NCI-H187 (cell line): ENCODE measurements at places on chromosomes 2 and 18.

DNA sequence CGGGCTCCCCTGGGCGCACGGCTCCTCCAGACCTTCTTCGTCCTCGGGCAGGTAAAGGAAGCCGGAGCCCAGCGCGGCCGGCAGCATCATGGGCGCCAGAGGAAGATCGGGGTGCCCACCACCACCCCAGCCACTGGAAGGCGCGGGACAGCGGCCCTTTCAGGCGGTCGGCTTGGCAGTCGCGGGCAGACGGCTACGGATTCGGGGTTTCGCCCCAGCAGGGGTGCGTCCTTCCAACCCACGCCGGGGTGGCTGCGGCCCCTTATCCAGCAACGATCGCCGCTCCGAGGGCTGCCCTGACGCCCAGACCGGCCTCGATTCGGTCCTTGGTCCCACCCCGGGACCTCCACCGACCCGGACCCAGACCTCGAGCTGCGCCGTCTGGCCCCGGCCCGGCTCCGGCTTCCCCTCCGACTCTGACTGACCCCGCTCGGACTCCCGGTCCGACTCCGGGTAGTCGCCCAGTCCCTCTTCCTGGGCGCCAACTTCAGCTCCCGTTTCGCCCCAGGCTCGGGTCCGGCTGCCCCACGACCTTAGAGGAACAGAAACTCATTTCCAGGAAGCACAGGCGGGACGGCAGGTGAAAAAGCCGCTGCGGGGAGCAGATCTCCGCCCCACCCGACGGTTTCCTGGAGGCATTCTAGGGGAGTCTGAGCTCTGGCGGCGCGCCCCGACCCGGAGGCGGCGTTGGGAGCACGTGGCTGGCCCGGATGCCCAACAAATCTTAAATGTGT lies 30.2 kb upstream of the SSB start:
- no peak for DNase-seq

GRCh38 chr2:65661980-65662653 lies 229.7 kb upstream of the SPRED2 start:
- no peak for DNase-seq

GRCh38 chr2:217515615-217516309 lies 487.0 kb downstream of the TNS1 start:
- no peak for DNase-seq

DNA sequence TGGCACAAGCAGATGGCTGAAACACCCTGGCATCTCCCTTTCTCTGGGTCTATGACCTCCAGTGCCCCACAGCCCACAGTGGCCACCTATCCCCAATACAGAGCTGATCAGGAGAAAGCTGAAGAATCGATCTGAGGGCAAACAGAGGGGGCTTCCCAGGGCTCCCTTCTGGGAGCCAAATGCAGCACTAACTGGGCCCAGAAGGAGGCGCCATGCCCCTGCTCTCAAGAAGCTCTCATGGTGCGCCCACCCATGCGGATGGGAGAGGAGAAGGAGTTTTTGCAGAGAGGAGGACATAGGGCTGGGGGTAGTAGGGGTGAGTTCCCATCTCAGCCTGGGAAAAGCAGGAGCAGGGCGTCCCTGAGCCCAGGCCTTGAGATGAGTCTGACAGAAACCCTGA lies 787.3 kb upstream of the RAB6C start:
- DNase-seq: no peak

- DNase-seq: no peak
Observed at GRCh38 chr18:47501946-47502345, 250.5 kb upstream of the SKOR2 start.

- DNase-seq: no peak
Observed at GRCh38 chr2:239912171-239912937, 112.8 kb downstream of the NDUFA10 start.

- DNase-seq: no peak
Observed at GRCh38 chr2:177243476-177243875, 21.1 kb downstream of the NFE2L2 start.

GRCh38 chr2:10454505-10454904 lies 6.4 kb upstream of the ODC1 start:
- no peak for DNase-seq

DNA sequence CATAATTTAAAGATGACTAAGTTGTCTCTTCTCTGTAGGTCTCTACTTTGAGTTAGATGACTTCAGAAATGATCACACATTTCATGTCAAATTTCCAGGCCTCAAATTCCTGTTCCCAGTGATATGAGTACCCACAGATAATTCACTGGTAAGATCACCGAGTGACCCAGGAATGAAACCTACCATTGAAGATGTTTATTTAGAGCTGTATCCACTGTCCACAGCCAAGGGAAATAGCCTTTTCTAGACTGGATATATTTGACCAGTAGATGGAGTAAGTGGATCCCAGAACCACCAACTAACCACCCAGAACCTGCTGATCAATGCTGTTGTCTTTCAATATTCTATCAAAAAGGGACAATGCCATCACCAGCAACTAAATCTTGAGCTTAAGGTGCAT lies 238.8 kb downstream of the SLC8A1 start:
- DNase-seq: no peak

DNA sequence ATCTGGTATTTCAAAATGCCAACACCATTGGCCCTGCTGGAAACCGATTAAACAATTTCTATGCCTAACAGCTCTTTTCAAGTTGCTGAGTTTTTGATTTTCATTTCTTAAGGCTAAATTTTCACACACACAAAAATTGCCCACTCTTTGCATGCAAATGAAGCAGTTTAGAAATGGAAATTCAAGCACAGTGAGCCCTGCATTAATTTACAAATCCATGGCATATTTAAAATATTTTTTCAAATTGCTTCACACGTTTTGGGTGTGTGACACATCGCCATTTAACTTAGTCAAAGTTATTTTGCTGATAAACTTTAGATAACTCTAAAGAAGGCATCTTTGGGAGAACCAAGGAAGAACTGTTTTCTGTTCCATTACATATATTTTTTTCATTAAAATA lies 184.8 kb downstream of the TXNL1 start:
- DNase-seq: no peak

DNA sequence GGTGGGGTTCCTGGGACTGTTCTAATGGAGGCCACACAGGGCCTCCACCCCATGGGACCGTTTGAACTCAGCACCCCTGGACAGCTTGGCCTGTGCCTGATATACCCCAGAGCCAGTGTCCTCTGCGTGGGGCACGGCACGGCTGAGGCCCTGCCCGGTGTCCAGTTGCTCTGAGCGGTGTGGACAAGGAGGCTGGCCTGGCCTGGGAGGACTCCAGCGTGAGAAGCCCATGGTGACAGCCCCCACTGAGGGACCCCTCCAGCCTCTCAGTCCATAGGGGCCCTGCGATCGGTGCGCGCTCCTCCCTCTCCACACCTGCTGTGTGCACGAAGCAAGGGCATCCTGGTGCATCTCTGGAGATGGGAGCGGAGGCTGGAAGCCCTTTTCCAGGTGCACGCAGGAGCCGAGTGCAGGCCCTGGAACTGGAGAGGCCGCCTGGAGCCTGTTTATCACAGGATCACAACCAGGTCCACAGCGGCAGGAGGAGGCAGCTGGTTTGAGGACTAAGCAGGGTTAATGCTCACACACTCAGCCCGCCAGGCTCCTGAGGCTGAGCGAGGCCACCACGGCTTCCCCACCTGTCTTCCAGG lies 120.2 kb downstream of the PTGR3 start:
- no peak for DNase-seq

- DNase-seq: no peak
Observed at GRCh38 chr2:105747991-105748390, 3.3 kb downstream of the NCK2 start.

- no peak for DNase-seq
Observed at GRCh38 chr2:135744760-135745314, 3.2 kb downstream of the UBXN4 start.

GRCh38 chr2:27798486-27798885 lies 27.0 kb downstream of the MRPL33 start:
- DNase-seq: no peak

DNA sequence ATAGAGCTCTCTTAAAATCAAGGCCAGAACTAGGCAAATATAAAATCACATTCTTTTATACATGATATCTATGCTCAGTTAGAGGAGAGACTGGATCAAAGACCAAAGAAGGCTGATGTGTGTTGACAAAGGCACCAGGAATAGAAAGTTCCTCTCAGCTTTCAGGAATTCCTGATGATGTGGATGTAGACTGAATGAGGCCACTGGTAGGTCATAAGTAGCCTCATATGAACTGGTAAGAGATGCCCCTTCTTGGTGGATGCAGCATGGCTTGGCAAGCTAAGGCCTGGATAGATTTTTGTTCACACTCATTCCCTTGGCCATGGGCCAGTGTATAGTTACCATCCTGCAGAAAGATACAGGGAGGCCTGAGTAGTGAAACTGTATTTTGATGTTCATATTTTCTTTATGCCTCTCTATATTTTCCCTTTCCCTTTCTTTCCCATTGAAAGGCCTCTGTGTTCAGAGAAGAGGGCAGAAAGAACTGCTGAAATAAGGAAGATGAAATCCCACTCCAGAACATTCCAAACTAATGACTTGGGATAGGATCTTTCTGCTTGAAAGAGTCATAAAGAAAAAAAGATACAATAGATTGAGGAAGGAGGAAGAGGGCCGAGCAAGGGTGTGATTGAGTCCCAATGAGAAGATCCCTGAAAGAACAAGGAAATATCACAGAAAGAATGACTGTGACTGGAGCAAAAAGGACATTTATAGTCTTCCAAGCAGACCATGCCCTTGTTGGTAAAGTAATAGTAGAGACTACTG lies 2182.7 kb upstream of the PIK3C3 start:
- DNase-seq: no peak

DNA sequence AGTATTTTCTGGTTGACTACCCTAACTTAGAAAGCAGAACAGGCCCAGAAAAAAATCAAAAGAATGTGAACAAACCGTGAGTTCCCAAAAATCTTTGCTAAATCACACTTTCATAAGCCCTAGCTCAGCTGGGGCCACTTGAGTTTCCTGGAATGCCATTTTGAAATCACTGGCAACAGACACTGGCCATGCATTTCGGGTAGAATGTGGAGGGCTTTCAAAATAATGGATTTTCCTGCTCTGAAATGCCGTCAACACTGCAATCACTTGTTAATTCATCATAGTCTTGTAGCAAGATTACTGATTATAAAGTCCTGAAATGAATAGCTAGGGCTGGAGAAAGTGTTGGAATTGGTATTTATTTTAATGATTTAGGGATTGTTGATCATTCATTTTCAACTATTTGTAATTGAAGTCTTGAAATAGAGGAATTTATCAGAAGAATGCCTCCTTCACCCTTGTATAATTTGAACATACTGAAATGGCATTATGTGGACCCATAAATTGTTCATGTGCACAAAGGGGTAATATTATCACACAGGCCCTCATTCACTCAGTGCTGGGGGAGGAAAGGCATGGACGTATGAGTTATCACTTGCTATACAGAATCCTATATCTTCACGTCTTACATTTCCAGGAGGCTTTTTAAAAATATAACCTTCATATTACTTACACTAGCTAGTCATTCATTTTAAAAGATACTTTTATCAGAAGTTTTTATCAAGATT lies 134.8 kb downstream of the DTNA start:
- DNase-seq: no peak

DNA sequence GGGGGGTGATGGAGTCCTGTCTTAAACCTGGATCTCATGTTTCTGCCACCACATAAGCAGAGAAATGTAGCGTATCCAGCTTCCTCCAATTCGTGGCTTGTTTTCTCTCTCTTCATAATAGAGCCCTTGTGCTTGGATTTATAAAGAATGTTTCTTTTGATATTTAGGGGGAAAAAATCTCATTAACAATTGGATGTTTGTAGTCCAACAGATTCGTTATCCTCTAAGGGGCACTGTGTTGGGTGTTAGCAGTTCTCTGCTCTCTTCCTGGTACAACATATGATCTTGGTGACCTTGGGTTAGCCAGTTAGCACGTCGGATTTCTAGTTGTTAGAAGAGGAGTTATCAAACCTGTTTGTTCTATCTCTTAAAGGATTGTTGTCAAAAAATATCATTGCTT lies 127.8 kb downstream of the FMNL2 start:
- DNase-seq: no peak

- DNase-seq: no peak
Observed at GRCh38 chr2:191860760-191861466, 14.0 kb upstream of the CAVIN2 start.

DNA sequence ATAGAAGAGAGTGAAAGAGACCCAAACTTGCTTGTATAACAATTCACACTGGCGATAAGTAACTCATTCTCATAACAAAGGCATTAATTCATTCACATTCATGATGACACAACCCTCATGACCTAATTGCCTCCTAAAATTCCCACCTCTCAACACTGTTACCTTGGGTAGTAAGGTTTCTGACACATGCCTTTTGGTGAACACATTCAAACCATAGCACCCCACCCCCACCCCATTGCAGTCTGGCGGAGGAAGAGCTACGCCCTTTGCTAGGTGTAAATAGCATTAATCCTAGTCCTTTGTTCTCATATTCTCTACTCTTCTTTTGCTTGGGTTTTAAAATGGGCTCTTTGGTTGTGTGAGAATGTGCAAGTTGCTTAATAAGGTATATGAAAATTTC lies 361.5 kb downstream of the DSEL start:
- DNase-seq: no peak

DNA sequence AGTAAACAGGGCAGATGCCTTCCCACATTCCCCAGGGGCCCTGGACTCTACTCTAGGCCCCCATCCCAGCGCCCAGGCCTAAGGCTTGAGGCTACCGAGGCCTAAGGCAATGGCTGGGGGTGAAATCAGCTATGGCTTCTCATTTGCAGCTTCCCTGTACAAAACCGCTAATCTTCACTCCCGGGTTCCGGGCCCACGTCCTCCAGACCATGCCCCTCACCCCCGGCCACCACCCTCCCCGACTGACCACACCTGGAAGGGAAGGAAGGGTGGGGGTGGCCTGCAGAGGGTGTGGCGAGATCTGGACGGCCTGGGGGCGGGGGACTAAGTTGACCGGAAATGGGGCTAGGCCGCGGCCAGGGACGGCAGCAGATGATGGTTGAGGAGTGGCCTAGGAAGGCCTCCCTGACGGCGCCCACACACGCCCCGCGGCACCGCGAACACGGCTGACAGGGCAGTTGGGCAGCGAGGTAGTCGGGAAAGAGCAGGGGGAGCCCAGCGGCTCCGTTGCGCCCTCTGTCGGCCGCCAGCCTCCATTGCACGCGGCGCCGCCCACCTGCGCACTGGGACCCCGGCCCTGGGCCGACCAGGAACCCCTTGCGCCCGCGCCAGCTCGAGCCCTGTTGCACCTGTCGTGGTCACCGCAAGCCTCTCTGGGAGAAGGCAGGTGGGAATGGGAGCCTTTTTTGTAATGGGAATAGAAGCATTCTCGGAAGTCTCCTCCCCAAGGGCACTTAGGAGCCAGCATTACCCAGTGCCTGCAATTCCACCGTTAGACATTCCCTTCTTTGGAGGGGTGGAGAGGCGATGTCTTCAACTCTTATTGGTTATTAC lies 117.1 kb upstream of the STPG4 start:
- peak; percentile 71 for DNase-seq

- DNase-seq: no peak
Observed at GRCh38 chr18:5253910-5254309, 41.6 kb downstream of the ZBTB14 start.

DNA sequence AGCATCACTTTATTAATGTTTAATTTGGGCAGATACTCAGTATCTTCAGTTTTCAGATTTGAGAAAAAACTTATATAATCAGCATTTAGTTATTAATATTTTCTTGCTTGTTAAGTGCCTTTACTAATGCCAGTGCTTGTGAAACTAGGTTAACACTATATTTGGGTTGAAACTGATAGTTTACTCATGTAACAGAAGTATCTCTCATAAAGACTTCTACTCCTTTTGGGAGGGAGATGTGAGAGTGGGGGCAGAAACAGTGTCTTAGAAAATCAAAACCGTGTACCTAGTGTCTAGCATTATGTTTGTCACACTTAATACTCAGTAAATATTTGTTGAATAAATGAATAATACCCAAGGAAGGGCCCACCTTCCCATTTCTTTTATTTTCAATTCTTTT lies 129.5 kb downstream of the MSTN start:
- DNase-seq: no peak
